ENCODE measurements at places on chromosomes 11 and 22. TPM values are rescaled to one million over a fixed set of nuclear protein-coding genes. Genes with fewer than 3 reads are reported as not detected.

GRCh38 chr22:49015459-49015858 is 812.2 kb downstream of the BRD1 start:
- no peak for DNase-seq

GRCh38 chr11:102012946-102013345 is 34.3 kb upstream of the CFAP300 start:
- DNase-seq, result no peak

- no peak for DNase-seq
Measured at GRCh38 chr11:11045156-11045930, 187.5 kb upstream of the ZBED5 start.

DNA sequence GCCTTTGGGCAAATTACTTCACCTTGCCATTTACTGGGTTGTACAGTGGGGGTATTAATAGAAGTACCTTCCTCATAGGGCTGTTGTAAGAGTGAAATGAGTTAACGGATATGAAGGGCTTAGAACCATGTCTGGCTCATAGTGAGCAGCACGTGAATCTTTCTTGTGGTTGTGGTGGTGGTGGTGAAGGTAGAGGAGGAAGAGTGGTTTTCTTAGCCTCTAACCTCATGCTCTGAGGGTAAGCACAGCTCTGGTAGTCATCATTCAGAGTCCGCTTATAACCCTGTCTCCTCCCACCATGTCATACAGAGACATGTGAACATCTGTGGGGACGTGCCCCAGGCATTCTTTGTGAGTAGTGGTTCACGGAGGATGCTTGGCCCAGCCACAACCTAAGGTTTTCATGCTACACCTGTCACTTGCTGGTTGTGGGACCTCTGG is 43.6 kb downstream of the TEAD1 start:
- no peak for DNase-seq

GRCh38 chr22:49396817-49397216 is 430.9 kb downstream of the BRD1 start:
- DNase-seq, result no peak

GRCh38 chr11:33635161-33635560 is 65.5 kb downstream of the C11orf91 start:
- no peak for DNase-seq

- peak; percentile 37 for DNase-seq
Measured at GRCh38 chr11:73040046-73040445, 102.1 kb downstream of the FCHSD2 start.

GRCh38 chr11:15370495-15371147 is 255.9 kb downstream of the INSC start:
- no peak for DNase-seq

DNA sequence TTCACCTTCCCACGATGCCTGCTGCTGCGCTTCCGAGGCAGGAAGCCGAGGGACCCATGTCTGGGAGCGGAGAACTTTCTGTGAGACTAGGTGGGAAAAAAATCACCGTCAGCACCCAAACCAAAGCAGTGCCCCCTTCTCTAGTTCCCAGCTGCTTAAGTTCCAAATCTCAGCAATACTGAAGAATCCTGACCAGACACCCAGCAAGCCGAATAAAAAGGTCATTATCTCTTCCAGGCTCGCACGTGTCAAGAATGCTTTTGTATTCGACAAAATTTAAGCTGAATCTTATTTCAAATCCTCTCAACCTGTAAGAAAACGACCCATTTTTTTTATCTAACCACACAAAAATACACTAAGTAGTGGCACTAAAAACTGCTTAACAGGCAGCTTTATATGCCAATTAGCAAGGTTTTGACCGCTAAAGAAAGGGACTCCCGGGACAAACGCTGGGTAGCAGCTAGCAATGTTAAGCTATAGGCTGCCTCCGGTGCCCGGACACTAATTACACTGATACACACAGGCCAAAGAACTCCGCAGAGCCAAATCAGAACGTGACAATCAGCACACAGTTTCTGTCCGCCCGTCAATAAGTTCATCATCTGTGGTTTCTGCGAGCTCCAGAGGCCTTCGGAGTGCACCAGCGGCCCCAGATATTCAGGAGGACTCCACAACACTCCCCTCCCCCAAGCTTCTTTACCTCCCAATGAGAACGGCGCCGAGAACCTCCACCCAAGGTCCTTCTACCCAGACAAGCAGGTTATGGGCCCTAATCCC is 728 bp downstream of the RPL3 start:
- no peak for DNase-seq

DNA sequence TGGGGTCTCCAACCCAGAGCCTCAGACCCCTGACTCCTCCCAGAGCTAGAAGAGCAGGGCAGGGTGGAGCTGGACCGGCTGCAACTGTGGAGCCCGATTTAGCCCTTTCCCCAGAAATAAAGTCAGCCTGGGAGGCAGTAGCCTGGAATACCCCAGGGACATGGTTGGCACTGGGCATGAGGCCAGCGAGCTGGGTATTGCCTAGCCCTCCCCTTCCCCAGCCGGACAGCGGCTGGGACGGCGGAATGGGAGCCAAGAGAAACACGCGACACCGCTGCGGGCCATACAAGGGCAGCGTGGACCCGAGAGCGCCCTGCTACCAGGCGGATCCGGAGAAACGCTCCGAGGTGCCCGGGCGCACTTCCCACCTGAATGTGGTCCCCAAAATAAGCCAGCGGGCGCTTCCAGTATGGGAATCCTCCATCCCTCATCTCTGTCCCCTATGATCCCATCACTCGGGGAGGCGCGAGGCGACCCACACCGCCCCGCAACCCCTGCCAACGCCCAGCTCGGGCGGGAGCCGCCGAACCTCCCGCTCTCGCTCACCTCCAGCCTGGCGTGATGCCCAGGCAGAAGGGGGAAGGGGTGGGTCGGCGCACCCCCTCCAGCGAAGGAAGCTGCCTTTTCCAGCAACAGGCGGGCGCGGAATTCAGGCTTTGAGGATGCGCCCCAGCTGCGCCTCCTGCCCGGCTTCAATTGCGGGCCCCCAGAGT is 758 bp downstream of the MCAM start:
- DNase-seq, result peak; percentile 53

DNA sequence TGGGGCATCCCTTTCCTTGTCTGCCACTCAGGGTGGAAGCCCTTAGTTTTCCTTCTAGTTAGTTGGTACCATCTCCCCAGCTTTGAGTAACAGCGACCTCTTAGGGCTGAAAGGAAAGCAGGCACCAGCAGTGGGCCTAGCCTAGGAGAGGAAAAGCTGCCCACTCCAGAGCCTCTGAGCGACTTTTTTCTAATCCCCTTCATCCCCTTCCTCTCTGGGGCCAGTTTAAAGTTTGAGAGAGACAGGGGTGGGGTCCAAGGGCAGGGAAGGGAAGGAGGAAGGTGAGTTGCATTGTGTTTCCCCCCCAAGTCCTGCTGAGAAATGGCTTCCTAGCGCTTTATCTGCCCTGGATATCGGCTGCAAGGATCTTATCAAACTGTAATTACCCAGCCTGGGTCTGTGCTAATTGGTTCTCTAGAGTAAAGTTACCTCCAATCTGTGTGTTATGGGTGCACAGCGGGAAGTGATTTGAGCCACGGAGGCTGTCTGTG is 573.9 kb upstream of the CADM1 start:
- peak; percentile 57 for DNase-seq

DNA sequence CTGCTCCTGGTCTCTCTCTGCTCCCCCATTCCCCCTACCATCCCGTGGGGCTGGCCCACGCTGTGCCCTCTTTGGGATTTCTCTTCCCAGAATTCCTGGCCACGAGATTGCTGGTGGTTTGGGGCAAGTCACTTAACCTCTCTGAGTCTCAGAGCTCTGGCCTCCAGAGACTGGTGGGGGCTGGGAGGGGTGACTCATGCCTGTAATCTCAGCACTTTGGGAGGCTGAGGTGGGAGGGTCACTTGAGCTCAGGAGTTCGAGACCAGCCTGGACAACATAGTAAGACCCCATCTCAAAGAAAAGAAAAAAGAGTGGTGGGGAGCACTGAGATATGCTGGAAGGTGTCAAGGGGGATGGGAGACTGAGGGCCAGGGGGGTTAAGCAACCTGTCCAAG is 18.3 kb downstream of the OTUB1 start:
- no peak for DNase-seq

- DNase-seq, result no peak
Measured at GRCh38 chr11:101825531-101825930, 89.3 kb upstream of the CEP126 start.

DNA sequence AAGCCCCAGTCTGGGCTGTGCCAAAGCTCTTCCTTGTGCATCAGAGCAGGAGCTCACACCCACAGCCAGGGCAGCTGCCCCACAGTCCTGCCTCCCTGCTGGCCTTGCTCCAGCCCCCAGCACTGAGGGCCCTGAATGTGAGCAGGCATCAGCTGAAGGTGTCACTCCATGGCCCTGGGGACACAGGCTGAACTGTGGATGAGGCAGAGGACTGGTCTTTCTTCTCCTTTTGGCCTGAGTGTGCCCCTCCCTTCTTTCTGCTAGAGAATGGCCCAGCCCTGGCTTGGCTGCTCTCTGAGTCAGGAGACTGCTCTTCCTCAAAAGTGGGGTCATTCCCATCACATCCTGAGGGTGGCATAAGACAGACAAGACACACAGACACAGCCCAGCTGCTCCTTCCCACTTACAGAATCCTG is 16.2 kb downstream of the OTOG start:
- no peak for DNase-seq

GRCh38 chr11:68661014-68661413 is 23.3 kb upstream of the GAL start:
- no peak for DNase-seq

DNA sequence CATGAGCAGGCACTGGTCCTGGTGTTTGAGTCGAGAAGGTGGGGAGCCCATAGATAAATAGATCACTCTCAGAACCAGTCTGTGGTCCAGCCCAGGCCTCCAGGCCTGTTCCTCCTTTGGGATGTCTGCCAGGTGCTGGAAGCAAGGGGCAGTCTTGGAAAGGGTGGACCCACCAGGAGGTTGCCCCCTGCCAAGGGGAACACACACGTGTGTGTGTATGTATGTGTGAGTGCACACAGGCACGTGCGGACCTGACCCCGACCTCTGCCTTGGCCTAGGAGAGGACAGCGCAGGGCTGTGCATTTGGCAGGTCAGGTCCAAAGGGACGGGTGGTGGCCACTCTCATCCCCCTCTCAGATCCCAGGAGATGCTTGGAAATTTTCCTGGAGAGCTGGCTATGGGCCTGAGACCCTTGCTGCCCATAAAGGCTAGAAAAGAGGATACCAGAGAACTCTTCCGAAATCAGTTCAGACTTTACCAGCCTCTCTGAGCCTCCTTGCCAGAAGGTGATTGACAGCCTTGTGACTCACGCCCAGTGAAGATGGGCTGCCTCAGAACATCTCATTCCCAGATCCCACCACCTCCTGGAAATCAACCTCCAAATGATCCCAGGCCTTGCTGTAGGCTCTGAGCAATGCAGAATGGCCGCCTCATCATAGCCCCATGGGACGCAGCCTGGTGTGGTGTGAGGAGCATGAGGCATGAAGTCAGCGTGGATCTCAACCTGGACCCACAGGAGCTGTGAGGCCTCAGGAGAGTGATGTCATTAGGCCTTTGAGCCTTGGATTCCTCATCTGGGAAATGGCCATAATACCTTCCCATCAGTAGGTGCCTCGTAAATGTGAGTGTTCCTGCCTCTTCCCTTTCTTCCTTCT is 24.0 kb upstream of the CREB3L1 start:
- no peak for DNase-seq

GRCh38 chr11:45658292-45658991 is 7.0 kb downstream of the CHST1 start:
- no peak for DNase-seq

GRCh38 chr11:26702406-26702805 is 19.5 kb downstream of the SLC5A12 start:
- DNase-seq, result no peak

DNA sequence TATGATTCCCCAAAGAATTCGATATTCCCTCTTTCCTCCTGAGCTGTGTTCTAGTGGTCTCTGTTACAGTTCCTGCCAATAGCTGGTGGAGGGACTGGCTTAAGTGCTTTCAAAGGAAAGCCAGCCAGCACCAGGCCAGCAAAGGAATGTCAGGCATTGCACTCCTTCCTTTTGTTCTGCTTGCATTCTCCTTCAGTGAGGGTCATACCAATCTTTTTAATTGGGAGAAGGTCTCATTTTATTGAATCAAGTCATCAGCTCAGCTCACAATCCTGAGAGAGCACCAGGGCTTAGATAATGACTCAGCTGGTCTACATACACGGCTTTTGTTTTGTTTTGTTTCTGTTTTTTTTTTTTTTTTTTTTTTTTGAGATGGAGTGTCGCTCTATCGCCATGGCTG is 222.9 kb downstream of the NAV2 start:
- no peak for DNase-seq

- DNase-seq, result no peak
Measured at GRCh38 chr11:1120532-1121330, 37.0 kb upstream of the MUC5AC start.

DNA sequence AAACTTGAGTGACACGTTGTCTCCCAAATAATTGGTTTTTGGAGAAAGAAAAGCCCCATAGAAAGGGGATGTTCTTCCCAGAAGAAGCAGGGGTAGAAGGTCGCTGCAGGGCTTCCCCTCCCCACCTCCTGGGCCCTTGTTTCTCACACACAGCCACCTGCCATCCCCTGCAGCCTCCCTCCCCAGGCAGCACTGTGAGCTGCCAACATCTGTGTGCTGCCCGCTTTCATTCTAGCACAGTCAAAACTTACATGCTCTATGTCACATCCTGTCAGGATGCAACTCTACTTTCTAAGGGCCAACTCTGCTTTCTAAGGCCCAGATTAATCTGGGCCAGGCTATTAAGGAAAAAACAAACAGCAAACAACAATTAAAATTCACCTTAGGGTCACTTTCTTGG is 309.4 kb upstream of the ZC3H12C start:
- DNase-seq, result no peak

DNA sequence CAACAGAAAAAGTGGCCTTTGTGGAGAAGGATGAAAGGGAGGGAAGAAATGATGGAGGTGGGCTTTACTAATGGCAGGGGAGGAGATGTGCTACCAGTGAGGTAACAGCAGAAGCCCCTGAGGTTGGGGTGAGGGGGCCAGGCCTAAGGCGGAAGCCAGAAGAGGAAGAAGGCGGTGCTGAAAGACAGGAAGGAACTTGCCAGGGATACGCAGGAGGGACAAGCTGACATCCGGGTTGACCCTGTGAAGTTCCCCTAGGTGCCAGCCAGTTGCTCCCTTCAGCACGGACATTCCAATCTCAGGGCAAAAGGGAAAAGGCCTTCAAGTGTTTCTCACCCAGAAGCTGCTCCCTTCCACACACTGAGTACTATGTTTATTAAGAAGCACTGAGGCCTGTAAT is 2.3 kb upstream of the TIRAP start:
- DNase-seq, result no peak

Gene OR51D1
- not detected for polyA plus RNA-seq

Gene TRIM68
- 4.8 TPM for polyA plus RNA-seq

Gene SNX32
- 3.6 TPM for polyA plus RNA-seq

Gene BTBD18
- polyA plus RNA-seq, result not detected

Gene PNPLA3
- 4.8 TPM for polyA plus RNA-seq

Gene SCGB1A1
- polyA plus RNA-seq, result 24.1 TPM

Gene SYNGR1
- polyA plus RNA-seq, result 55.1 TPM

Gene MPEG1
- 2.3 TPM for polyA plus RNA-seq

Gene TEX12
- polyA plus RNA-seq, result not detected

Gene MRGPRX4
- polyA plus RNA-seq, result not detected

Gene TBX10
- polyA plus RNA-seq, result not detected

Gene FAM181B
- 6.2 TPM for polyA plus RNA-seq
